AG10803 (cell line): ENCODE measurements at places on chromosomes 6 and 20.

DNA sequence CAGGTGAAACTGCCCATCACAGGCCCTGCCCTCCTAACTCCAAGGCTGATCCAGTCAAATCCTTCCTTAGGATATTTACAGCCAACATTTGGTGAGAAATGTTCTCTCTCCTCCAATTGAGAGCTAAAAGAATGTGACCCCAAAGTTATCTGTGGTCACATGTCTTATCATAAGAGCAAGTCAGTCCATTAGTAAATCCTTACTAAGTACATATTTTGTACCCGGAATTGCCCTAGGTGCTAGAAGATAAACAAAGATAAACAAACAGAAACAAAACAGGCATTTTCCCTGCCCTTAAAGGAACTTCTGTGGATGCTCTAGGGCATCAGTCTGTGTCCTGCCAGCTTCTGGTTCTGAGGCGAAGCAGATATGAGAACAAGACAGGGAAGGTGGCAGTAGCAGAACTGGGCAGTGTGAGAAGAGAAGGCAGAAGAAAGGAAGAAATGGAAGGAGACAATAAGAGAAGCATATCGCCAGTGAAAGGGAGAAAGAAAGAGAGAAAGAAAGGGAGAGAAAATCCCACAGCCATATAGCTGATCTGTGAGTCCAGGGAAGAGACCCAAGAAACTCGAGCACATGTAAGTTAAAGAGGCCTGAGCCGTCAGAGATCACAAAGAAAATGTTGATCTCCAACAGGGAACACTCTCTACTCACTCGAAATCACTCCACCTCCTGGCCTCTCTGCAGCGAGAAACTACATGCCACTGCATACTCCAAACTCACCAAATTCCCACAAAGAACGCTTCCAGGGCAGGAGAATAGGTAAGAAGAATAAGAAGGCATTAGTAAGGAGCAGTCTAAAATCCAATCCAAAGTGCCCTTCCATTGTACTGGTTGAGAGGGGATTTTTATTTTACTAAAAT lies 41.7 kb downstream of the CDK5RAP1 start:
- no peak for DNase-seq

- DNase-seq = no peak
Observed at GRCh38 chr6:169915769-169916550, 164.5 kb downstream of the ERMARD start.

GRCh38 chr6:137167702-137168377 lies 5.6 kb downstream of the IL22RA2 start:
- DNase-seq = no peak

DNA sequence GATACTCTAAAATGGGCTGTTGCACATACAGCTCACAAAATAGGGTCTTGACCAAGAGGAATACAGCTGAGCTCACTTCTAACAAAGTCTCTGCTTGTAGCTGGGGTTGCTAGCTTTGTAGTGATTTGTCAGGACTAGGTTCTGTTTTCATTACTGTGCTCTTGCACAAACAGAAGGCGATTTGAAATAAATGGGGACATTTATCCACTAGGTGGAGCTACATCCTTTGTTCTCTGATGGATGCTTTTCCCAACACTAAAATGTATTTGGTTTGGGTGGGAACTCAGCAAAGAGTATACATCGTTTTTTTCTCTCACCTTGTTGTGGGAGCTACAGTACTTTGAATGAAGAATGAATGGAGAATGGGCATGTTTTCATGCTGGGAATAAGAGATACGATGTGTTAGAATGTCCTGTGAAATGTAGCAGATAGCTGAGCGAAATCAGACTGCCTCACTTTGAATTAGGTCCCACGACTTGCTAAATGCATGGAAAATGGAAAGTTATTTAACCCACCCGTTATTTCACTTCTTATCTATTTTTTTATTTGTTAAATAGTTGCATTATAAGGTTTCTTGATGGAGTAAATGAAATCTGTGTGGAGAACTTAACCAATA lies 494.7 kb upstream of the MAP3K7 start:
- DNase-seq = peak; percentile 48

DNA sequence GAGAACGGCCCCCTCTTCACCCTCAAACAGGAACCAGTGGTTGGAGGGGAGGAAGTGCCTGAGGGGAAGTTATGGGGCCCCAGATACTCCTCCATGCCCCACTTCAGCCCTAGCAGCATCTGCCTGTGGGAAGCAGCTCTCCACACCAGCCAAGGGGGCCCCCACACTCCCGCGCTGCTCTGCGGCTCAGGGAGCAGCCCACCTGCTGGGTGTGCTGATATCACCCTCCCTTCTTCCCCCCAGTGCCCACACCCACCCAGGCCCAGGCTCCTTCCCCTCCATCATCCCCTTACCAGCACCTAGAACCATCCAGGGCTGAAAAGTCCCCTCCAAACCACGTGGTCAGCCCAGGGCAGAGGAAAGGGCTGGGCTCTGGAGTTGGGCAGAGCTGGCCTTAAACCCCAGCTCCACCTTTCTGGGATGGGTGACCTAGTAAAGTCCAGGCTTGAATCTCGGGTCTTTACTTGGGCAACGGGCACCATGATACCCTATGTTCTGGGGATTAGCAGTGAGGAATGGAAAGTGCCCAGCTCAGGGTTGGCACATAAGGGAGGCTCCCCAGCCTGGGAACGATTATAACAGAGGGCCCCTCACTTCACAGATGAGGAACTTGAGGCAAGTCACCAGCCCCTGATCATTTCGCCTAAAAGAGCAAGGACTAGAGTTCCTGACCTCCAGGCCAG lies 663 bp downstream of the LST1 start:
- no peak for DNase-seq

DNA sequence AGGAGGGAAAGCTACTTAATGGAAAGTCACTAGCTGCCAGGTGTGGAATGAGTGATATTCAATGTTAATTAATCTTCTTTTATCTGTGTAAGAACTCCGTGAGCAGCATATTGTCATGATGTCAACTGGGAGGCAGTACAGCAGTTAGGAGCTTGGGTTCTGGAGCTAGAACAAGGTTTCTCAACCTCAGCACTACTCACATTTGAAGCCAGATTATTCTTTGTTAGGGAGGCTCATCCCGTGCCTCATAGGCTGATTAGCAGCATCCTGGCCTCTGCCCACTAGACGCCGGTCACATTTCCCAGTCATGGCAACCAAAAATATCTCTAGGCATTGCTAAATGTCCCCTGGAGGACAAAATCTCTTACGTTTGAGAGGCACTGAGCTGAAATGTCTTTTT lies 41.2 kb downstream of the BCAS1 start:
- DNase-seq = peak; percentile 43
